Stimulated activated naive CD4-positive, alpha-beta T cell (primary cell): ENCODE measurements at places on chromosomes 6 and 20.
A peak's percentile ranks its signal among the peaks of the same experiment; 100 is the strongest.

DNA sequence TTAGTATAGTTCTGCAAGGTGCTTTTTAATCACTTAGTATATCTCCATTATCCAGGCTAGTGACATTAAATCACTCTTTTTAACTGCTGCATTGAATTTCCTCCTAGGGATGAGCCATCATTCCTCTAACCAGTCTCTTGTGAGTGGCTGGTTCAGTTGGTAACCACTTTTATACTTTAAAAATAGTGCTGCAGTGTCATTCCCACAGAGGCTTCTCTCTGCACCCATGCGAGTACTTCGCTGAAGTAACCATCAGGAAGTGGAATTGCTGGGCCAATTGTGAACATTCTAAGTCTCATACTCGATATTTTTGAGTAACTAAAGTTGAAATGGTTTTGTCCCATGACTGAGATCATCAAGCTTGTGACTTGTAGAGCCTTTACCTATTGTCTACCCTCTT lies 2.1 kb downstream of the BTN3A2 start:
- no peak for DNase-seq

- no peak for DNase-seq
Measured at GRCh38 chr20:24989162-24989561, 3.4 kb downstream of the APMAP start.

GRCh38 chr20:58117944-58118343 lies 110.5 kb downstream of the ANKRD60 start:
- DNase-seq, result no peak

DNA sequence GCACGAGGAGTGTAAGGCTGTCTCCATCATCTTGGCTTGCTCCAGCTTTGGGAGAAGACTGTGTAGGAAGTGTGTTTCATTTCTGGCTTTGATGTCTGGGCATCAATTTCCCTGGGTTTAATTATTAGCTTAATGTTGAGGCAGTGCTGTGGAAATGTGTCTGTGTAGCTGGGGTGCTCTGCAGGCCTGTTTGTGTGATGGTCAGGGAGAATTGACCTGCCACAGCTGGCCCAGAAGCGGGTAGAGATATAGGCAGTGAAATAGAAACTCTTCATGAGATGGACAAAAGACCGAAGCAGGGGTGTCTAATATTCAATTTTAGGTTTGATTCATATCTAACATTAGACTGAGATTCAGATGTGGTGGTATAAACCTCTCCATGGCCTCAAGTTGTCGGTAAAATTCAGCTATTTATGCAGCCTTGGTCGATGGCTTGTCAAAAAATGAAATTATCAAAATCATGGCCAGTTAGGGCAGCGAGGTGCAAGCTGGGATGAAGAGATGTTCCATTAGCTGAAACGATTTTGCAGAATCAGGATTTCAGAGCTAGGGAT lies 95.3 kb upstream of the SNX9 start:
- DNase-seq, result no peak

DNA sequence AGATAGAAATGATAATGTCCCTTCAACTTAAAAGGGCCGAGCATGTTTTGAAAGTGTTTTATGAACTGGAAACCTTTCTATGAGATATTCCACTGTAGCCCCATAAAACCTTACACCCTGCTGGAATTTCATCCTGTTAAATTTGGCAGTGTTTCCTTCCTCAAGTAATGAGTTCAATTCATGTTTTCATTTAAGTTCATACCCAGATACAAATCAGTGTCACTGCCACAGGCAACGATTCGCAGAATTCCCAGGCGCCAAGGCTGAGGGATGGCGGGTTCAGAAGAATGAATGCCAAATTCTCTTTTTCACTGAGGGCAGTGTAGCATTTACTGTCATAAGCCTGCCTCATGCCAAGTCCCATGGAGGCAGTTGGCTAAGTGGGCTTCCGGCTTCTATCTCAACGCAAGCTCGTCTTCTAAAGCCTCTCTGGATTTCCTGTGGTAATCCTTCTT lies 511.8 kb upstream of the ID4 start:
- DNase-seq, result no peak

DNA sequence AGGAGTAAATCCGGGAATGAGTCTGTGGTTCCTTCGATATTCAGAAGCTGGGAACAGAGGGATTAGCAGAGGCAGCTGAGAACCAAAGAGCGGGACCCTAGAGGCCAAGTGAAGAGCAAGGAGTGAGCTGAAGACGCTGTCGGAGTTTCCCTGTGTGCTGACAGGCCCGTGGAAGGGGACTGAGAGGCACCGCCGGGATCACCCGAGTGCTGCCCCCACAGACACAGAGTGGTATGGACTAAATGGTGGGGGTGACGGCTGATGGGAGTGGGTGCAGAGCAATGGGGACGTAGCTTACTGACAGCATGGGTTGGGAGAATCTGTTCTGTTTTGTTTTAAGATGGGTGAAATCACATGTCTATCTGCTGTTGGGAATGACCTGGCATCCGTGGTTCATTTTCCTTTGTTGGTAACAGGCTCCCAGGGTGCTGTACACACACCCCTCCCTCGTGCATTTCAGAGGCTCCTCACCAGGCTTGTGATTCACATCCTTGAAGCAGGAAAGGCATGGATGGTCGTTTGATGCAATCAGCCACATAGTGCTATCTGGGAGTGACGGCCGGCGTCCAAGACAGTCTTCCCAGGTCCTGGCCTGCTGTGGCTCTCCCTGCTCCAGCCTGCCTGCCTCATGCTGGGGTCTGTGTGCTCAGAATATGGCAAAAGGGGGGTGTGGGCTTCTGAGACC lies 97.4 kb downstream of the THBS2 start:
- DNase-seq, result no peak

GRCh38 chr6:71289802-71290175 lies 1.2 kb downstream of the OGFRL1 start:
- no peak for DNase-seq

- no peak for DNase-seq
Measured at GRCh38 chr6:77470983-77471382, 7.7 kb upstream of the HTR1B start.

- no peak for DNase-seq
Measured at GRCh38 chr6:46605091-46605797, 47.4 kb downstream of the CYP39A1 start.

DNA sequence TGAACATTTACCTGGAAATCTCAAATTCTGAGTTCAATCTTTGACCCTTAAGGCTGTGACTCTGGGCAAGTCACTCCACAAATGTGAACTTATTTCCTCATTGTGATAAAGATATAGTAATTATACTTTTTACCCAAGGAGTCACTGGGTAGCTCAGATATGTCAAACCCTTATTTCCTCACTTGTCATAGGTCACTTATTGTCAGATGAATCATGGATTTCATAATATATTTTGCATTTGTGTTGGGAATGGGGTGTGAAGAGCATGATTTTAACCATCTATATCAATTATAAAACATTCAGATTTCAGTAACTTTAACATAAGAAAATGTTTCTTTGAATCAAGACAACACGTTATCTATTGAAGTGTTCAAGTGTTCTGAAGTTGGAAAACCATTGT lies 3.7 kb upstream of the CARMIL1 start:
- DNase-seq, result no peak

DNA sequence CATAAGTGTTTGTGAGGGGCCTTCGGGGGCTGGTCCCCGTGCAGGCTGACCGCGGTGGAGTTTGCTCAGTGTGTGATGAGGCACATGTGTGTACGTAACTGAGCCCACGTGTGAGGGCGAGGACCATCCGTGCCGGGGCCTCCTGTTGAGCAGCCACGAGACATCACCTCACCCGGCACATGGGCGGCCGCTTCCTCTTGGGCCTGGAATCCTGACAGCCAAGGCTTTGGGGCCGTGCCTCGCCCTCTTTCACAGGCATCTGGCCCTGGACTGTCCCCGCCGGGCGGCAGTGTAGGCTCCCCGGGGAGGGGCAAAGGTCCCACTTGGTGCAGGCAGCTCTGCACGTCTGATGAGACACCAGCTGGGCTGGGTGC lies 202.3 kb downstream of the DLL1 start:
- DNase-seq, result no peak

GRCh38 chr6:111748231-111748647 lies 125.0 kb downstream of the FYN start:
- no peak for DNase-seq

DNA sequence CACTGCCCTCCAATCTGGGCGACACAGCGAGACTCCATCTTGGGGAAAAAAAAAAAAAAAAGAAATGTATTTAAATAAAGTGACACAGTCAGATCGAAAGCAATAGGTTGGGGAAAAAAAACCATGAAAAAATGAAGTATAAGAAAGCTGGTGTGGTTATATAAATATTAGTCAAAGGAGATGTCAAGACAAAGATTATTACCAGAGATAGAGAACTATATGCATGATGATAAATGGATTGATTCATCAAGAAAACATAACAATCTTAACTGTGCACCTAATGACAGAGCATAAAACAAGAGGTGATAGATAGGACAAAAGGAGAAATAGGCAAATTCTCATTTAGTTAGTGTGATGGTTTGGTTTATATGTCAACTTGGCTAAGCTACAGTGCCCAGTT lies 146.9 kb upstream of the AHI1 start:
- DNase-seq, result no peak

DNA sequence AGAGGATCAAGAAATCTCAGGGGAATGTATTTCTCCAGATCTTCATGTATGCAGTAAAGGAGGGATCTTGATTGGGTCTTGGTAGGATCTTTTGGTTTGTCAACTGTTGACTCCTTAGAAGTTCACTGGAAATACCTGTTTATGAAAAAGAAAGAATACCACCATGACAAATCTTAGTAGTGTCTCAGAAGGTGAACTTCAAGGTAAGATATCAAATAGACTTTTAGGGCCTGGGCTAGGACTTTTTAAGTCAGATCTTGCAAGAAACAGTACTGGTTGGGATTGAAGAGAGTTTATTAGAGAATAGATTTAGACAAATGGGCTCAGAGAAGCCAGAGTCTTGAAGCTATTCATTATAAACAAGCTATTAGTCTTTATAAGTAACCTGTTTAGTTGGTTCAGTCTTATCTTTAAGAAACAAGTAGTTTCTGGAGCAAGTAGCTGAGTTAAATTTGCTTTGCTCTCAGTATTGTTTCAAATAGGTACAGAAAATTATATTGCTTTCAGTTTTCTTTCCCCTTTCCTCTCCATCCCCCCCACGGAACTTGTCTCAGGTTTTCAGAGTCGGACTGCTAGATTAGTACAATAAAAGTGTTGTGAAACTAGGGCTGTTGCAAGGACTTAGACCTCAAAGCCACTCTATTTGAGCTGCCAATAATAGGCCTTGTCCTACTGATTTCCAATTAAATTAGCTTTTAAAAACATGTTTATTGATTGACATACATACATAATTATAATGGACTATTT lies 529.1 kb upstream of the CITED2 start:
- no peak for DNase-seq

DNA sequence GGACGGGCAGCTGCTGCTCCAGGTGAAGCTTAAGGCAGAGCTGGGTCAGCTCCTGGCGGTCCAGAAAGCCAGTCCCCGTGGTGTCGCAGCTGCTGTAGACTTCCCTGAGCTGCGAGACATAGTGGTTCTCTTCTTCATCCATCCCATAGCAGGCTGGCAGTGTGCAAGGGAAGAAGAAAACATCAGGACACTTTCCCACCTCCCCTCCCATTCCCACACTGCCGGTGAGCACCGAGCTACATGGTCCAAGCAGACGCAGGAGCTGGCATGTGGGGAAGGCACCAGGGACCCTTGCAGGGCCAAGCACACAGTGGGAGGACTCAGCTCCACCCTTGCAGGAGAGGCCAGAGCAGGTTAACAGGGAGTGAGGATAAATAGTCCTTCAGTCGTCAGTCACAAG lies 58.9 kb downstream of the NINL start:
- no peak for DNase-seq

DNA sequence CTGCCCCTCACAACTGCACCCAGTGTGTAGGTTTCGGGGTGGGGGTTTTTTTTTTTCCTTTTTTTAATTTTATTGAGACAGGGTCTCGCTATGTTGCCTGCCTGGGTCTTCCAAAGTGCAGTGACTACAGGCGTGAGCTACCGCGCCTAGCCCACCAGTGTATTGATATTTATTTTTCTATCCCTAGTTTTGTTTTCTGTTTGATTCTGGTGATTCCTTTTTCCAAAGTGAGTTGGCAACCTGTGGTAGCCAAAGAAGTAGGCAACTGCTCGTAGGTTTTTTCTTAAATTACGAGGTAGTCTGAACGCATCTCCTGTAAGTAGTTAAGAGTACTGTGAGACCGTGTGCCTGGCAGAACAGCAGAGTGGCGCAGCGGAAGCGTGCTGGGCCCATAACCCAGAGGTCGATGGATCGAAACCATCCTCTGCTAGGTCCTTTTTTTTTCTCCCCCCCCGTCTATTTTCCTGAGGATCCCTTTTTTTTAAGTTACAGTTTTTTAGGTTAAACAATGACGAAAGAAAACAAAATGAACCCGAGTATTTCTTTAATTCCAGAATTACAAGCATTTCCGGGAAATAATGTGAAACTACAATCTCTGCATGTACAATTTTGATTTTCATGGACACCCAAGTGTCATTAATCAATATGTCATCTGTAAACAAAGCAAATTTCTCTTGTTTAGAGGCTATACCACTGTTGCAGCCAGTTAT lies 78.7 kb upstream of the BTN3A2 start:
- DNase-seq, result peak; percentile 70

- DNase-seq, result no peak
Measured at GRCh38 chr6:33372526-33373123, 19.0 kb upstream of the KIFC1 start.

GRCh38 chr6:121187200-121187832 lies 147.0 kb downstream of the TBC1D32 start:
- no peak for DNase-seq

GRCh38 chr20:50892394-50892793 lies 38.8 kb downstream of the ADNP start:
- DNase-seq, result no peak

GRCh38 chr6:141486942-141487341 lies 645.8 kb upstream of the GJE1 start:
- no peak for DNase-seq

DNA sequence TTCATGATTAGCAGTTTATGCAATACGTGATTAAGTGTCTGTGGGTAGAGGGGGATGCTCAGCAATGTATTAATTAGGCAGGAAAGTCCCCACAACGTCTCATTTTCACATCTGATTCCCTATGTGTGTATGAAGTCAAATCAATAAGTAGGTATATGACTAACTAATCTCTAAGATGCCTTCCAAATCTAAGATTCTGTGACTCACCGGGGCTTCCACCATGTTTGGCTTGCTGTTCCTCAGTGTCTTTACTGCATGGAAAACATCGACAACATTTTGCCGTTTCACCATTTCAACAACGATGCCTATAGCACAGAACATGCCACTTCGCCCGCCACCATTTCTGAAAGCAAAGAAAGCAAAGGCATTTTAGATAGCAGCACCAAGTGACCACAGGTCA lies 72.0 kb upstream of the THEMIS start:
- DNase-seq, result no peak

- DNase-seq, result no peak
Measured at GRCh38 chr6:8857160-8857559, 421.8 kb upstream of the SLC35B3 start.

DNA sequence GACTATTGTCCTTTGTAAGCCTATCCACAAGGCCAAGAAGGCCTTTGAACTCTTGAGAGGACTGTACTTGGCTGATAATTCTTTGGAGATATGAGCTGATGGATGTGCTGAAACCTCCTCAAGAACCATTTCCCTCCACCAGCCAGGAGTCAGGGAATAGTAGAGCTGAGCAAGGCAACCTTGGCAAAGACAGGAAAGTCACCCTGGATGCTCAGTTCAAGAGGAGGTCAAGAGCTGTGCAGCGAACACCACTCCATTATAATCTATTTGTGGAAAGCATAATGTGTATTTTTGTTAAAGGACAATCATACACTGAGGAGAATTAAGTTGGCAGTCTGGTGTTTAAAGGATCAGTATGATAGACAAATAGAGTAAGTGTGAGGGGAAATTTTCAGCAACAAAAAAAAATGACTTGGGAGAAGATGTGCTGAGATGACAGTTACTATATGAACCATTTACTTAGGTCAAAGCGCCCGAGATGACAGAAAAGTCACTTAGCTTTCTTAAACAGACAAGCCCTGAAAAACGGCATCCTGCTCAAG lies 177.2 kb upstream of the COL21A1 start:
- no peak for DNase-seq
